ENCODE measurements at places on chromosomes 5 and 9.

DNA sequence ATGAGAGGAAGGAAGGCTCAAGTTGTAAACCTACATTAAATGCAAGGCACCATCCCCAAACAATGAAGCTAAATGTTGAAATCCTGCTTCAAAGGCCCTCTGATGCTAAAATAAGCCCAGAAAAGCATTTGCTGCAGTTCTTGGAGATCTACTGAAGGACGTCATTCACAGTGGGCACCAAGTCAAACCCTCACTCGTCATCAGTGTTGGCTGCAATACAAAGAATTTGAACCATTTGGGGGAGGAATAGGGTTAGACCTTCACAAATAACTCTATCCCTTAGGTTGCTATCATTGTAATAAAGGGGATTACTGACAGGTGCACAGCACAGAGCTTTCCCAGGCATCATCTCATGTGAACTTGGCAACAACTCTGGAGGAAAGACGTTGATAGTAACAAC is 9.3 kb upstream of the MEGF9 start:
- DNase-seq = no peak

- DNase-seq = no peak
Observed at GRCh38 chr5:89535411-89535810, 652.4 kb upstream of the MEF2C start.

DNA sequence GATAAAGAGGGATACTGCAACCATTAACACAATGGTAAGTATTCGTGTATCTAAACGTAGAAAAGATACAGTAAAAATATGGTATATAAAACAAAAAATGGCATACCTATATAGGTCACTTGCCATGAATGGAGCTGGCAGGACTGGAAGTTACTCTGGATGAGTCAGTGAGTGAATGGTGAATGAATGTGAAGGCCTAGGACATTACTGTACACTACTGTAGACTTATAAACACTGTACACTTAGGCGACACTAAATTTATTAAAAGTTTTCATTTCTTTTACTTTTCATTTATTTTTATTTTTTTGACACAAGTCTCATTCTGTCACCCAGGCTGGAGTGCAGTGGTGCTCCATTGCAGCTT is 14.1 kb downstream of the TDRD7 start:
- no peak for DNase-seq

DNA sequence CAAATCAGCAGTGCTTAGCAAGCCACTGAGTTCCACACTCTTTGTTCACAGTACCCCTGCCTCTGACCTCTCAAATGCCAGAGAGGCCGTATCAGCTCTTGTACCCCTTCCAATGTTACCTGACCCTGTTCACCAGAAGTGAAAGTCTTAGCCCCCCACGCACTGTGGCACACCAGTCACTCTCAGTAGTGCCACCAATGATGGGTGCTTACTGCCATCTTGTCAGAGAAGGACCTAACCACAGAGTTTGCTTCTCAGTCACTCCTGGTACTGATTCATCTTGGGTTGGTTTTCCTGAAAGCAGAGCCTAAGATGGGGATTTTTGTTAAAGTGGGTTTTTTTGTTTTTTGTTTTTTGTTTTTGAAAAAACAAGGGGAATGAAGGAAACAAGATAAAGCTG is 28.8 kb upstream of the PANK3 start:
- no peak for DNase-seq

DNA sequence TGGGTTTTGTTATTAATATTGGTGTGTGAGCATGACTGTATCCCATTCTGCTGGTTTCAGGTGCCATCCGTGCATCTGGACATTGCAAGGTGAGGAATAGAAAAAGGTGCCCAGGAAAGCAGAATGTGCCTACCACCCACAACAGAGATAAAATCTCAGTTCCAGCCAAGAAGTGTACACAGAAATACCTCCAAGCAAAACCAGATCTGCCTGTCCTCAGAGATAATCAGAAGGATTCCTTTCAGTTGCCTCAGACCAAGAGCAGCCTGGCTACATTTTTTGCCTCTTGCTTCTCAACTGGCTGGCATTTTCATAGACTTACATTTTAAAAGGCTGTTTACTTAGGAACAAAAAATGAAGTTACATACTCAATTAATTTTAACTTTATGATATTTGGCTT is 12.1 kb upstream of the ABLIM3 start:
- no peak for DNase-seq

GRCh38 chr9:129406278-129407225 is 214.3 kb downstream of the C9orf50 start:
- peak; percentile 69 for DNase-seq

- peak; percentile 63 for DNase-seq
Observed at GRCh38 chr5:169071-169727, 22.1 kb upstream of the LRRC14B start.

DNA sequence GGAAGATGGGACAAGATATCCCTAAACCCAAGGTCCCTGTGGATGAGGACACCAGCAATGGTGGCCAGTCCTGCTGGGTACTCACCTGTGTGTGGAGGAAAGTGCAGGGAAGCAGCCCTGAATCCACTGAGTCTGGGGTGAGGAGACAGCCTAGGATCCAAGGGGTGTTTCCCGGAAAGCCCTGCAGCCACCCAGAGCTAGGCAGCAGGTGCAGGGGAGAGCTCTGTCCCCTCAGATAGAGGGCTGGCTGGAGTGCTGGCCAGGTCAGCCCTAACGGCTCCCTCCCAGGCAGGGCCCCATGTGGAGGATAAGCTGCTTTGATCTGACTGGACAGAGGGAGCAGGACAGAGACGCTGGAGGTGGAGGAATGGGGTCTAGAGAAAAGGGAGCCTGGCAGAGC is 344.7 kb upstream of the IRX4 start:
- DNase-seq = no peak

Data from mucosa of gallbladder (tissue), 1 donor.